ENCODE measurements at places on chromosomes 12 and 14.
A peak's percentile ranks its signal among the peaks of the same experiment; 100 is the strongest.

- no peak for DNase-seq
Measured at GRCh38 chr14:101123618-101124510, 220.3 kb upstream of the RTL1 start.

DNA sequence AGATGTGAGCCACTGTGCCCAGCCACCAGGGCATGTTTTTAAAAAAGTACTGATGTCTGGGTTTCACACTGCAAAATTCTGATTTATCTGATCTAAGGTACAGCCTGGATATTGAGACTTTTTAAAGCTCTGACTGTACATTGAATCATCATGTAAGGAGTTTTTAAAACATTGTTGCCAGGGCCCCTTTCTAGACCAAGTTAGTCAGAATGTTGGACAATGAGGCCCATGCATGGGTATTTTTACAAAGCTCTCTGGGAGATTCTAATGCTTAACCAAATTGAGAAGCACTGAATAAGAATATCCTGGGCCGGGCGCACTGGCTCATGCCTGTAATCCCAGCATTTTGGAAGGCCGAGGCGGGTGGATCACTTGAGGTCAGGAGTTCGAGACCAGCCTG, 16.7 kb downstream of the TMEM19 start:
- no peak for DNase-seq

DNA sequence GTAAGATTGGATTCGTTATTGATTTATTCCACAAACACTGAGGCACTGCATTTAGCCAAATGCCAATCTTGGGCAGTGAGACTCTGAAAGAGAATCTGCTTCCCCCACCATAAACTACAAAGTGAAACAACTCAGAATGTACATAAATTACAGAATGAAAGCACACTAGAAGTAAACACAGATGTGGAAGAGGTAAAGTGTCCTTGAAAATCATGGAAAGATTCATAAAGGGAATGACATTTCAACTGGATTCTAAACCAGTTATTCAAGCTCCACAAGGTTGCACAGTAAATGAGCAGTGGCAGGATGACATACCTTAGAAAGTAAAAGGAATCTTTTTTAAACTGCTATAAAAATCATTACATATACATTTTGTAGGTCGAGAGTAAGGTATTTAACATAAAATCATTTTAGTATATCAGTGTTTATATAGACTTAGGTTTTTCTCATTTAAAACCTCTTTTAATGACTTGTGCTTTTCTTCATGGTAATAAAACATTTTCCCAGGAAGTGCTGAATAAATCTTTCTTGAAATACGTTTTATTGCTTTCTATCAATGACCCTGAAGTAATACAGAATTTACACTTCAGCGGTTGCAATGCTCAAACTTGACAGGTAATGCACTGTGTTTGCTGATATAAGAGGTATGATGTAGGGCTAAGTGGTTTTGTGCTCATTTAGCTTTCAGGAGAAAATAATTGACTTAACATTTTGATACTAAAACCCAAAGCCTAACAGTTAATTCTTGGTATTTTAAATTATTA, 270.6 kb downstream of the NAV3 start:
- peak; percentile 15 for DNase-seq

DNA sequence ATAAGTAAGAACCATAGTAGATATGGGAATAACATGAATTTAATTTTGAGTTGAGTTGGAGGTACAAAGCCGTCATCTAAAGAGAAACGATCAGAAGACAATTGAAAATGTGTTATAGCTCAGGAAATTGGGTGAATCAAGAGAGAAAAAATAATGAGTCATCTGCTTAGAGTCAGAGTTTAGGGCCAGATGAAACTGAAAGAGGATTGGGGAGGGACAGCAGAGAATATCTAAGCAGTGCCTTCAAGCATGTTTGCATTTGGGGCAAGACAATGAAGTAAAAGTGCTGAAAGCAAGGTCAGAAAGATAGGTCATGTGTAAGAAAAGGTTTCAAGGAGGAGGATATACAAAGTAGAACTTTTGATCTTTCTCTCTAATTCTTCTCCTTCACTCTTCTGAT, 49.4 kb downstream of the SLC15A5 start:
- DNase-seq: no peak

- no peak for DNase-seq
Measured at GRCh38 chr14:75141062-75141461, 14.2 kb upstream of the NEK9 start.

GRCh38 chr12:103369929-103370328, 125.8 kb downstream of the C12orf42 start:
- DNase-seq: no peak

GRCh38 chr12:89047856-89048418, 304.4 kb downstream of the DUSP6 start:
- no peak for DNase-seq
